ENCODE measurements at places on chromosomes 6 and 20.

DNA sequence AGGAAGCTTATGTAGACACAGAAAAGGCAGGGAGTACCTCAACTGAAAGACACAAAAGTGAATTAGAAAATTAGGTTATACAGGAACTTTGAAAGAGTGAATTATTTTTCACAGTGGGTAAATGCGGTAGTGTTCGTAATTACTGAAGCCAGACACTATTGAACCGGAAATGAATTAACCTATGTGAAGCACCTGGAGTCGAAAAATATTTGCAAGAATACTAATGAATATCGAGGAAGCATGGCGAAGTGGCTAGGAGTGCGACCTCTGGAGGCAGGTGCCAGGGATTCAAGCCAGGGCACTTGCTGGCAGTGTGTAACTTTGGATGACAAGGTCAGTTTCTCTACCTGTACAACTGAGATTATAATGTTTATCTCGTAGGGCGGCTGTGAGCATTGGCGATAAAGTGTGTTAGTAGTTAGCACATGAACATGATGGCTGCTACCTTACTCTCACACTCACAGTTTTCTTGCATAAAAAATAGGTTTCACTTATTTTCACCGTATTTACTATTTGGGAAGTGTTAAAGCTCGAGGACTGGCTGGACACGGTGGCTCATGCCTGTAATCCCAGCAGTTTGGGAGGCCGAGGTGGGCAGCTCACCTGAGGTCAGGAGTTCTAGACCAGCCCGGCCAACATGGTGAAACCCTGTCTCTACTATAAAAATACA, 567 bp upstream of the SLC18B1 start:
- DNase-seq = no peak

DNA sequence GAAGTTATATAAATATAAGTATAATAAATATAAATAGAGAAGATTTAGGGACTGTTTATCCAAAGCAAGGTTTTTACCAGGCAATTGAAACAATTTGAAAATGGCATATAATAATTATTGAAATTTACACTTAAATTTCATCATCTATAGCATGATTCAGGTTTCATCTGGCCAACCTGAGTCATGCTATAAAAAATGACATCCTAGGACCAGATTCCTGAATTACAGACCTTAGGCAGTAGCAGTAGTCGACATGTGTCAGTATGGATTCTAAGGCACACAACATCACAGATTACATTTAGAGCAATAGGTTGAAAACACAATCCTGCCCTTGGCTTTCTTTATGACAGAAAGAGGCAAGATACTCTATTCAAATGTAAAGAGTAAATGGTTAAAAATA, 592.3 kb downstream of the PHF3 start:
- DNase-seq = peak; percentile 66

DNA sequence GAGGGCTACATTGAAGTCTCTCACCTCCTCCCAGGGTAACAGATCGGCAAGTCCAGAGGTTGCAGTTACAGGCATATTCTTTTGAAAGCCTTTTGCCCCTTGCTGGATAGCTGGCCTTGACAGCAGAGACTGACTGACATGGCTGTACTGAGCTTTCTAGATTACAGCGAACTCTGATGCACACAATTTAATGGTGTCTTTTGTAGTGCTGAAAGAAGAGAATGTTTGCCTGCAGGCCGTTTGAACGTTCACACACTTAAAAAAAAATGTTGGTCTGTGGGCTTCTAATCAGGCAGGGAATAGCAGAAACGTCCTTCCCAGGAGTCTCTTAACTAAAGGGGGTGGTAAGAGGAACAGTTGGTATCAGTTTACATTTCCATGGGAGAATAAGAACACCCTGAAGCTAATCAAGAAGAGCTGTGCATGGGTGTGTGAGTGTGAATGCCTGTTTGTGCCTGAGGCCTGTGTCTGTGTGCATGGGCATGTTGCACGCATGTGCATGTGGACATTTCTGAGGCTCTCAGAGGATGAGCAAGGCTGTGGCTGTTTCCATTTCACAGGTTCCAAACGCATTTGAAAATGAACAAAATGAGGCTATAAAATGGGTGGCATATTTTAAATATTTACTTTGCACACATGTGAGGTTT, 213.9 kb upstream of the SSTR4 start:
- no peak for DNase-seq

- DNase-seq = no peak
These were observed 18.6 kb upstream of the SYNDIG1 start for GRCh38 chr20:24450624-24451376.

DNA sequence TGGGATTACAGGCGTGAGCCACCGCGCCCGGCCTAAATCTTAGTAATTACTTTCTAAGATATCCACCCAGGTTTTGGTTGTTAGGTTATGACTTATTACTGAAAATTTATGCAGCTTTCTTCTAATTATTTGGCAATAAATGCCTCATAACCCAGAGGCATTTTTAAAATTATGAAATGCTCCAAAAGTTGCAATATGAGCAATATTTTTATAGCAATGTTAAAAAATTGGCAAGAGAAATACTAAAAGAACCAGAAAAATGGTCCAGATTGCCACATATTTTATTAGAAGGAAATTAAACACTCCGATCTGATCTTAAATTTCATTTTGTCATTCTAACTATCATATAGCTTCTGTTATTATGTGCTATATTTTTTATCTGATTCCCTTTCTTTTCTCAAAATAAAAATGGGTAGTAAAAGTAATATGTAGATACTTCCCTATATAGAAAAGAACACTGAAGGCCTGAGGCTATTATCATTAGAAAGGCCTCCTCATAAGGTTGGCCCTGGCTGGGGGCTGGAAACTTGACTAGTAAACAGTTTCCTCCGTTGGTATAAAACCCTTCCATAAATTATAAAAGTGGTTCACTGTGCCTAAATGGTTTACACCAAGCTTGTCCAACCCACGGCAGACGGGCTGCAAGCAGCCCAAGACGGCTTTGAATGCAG, 22.1 kb downstream of the BLOC1S5 start:
- DNase-seq = no peak

DNA sequence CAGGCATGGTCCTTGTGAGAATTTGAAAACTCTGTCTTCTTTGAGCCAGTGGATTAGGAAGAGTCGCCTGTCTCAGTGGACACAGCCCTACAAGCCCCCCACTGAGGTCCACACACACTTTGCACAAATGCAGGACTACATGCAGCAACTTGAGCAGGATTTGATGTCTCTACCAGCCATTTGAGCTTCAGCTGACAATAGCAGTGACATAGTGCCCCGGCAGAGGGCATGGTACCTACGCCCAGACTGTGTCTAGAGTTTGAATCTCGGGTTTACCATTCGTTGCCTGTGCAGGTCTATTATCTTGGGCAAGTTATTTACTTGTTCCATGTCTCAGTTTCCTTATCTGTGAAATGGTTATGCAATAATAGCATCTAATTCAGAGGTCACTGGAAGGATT, 580.1 kb downstream of the TFAP2B start:
- DNase-seq = no peak

DNA sequence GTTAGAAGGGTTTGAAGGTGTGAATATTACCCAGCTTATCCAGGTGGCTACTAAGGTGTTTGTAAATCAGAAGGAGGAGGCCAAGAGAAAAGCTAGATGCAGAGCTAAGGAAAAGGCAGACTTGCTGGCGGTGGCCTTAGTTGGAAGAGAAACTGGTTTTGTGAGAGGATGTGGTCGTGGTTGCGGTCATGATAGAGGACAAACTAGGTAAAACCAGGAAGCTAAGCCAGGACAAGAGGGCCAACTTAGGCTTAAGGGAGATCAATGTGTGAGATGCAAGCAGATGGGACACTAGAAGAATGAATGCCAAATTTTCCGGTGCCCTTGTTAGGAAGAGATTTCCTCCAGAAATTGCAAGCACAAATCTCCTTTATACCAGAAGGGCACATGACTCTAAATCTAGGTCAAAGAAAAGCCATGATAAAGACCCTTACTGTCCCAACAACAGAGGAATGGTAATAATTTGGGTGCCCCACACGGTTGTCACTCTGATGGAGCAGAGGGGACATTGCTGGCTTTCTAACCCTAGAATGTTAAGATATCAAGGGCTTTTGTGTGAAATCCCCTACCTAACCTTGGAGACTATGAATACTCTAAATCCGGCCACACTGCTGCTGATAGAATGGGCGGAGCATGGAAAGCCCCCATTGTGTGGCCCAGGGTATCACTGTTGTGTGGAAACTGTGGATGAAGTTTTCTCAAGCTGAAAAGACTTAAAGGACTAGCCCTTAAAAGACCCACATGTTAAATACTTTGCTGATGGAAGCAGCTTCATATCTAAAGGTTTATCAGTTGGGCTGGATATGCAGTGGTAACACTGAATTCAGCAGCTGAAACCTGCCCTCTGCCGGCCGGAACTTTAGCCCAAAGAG, 7.8 kb downstream of the IL22RA2 start:
- no peak for DNase-seq

DNA sequence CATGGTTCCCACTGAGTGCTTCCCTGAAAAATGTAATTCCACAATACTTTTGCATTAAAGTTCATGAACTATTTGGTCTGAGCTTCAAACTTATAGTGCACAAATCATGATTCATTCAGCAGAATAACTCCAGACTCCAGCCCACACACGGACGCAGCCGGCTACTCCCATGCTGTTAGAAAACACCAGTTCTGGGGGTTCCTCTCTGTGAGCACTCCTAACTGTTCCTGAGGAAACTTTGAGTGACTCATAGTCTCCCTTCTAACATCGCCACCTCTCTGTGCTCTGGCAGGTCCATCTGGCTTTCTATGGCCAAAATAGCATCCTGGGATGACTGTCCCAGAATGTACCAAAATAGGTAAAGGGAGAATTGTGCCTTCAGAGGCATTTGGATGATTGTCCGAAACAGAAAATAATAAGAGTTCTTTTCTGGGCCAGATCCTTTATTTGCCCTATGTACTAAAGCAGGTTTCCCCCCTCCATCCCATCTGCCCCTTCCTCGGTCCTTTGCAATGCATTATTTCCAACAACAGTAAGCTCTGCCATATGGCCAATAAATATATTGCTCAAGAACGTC, 32.3 kb upstream of the LY86 start:
- peak; percentile 45 for DNase-seq

GRCh38 chr20:3686421-3686820, 4.6 kb upstream of the ADAM33 start:
- DNase-seq = no peak

DNA sequence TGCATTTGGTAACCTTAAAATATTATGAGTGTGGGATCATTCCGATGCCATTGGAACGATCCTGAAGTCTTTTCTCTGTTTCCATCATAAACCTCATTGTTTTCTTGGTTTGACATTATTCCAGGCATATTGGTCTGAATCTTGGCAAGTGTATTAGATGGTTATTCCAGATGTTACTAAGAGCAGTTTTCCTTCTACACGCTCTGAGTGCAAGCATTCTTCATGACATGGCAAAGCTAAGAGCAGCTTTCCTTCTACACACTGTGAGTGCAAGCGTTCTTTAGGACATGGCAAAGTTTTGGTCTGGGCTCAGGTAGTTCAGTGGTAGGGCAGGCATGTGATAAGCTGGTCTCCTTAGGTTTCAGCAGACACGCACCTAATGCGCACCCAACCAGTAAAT, 53.0 kb downstream of the SMOC2 start:
- DNase-seq = no peak

DNA sequence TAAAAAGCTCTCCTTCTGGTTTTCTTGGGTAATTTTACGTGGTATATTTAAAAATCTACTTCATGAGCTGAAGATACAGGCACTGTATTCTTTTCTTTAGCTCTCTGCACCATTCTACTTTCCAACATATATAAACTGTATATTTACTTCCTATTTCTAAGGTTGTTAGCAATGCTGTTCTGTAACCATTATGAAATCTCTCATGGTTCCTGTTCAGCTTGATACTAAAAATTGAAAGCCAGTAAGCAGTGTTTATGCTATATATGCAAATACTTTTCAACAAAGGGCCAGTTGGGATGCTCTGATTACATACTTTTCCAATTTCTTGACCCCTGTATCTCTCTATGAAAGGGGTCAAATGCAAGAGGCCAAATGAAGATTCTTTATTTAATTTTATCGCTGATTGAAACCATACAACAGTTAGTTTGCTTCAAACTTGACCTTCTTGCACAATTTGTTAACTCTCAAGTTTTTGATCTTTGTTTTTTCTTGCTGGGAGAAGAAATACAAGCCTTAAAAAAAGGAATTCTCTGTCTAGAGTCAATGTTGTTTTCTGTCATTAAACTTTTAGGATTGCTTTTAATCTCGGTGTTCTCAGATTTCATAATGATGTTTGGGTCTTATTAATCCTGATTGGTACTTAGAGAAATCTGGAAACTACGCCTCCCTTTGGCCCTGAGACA, 223.2 kb downstream of the PRL start:
- no peak for DNase-seq

GRCh38 chr6:92767101-92767500, 652.3 kb downstream of the EPHA7 start:
- DNase-seq = no peak

GRCh38 chr6:40722553-40723258, 135.5 kb upstream of the LRFN2 start:
- no peak for DNase-seq

DNA sequence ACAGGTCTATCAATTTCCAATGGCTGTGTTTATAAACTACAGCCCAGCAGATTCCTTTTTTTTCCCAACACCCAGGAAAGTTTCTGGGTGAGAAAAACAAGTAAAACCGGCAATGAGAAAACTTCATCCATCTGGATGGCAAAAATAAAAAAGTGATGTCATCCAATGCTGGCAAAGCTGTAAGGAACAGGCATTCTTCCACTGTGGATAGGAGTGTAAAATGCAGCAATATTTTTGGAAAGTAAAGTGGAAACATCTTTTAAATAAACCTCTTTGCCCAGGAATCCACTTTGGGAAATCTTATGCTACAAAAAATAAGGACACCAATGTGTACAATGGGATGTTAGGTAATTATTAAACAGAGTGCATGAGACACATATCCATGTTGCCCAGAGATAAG, 102.1 kb upstream of the NT5E start:
- no peak for DNase-seq

DNA sequence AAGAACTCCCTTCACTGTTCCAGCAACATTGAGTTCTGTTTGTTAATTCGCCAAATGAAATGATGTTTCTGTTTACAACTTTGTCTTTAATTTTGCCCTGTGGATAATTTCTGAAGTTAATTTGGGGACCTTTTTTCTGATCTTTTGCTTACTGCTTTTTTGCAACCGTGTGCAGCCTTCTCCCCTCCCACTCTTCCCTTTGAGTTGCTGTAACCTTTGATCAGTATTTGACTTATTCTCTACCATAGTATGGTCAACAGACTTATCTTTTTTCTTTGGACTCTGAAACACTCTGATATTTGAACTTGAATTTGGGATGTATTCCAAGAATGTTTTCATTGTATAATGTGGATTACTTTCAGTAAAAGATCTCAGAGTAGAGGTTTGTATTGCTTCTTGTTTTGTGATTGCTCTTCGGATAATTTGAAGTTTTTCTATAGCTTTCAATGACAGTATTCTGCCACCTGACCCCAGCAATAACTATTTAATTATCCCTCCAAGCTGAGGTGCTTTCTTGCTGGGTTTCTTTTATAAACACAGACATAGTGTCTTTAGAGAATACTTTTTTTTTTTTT, 46.2 kb downstream of the LRRN4 start:
- no peak for DNase-seq

- DNase-seq = no peak
These were observed 7.9 kb downstream of the RMND1 start for GRCh38 chr6:151443911-151444621.

Data from fibroblast of upper back skin (primary cell).